ENCODE measurements at places on chromosomes 1 and 21.

DNA sequence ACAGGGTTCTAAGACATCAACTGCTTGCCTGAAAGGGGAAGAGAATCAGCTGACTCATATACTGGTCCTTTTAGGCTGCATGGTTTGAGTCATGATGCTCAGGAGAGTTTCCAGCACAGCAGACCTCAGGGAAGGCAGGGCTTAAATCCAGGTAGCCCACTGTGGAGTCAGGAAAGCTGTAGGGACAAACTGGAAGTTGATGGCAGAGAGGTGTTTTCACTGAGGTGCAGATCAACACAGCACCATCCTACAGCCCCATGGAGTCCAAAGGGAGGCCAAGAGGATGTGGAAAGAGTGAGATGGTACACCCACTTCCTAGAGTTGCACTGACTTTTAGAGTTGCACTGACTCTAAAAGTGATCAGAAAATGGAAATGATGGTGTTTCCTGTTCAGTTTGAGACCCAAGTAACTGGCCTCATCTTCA, 252.4 kb upstream of the DUSP10 start:
- DNase-seq: no peak

GRCh38 chr1:88980870-88981269, 11.6 kb downstream of the KYAT3 start:
- no peak for DNase-seq

DNA sequence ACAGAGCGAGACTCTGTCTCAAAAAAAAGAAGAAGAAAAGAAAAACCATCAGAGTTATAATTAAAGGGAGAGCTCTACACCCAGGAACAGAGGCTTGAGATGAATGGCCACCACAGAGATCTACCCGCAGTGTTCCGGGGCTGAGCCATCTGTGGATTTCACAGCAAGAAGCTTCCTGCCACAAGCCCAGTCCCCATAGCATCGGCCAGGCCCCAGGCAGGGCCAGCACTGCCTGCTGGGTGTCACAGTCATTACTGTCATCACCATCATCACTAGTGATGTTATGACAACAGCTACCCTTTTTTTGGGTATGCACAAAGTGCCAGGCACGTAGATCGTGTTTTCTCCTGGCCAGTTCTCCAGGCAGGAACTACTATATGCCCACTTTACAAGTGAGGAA, 111.6 kb upstream of the VAMP3 start:
- no peak for DNase-seq

DNA sequence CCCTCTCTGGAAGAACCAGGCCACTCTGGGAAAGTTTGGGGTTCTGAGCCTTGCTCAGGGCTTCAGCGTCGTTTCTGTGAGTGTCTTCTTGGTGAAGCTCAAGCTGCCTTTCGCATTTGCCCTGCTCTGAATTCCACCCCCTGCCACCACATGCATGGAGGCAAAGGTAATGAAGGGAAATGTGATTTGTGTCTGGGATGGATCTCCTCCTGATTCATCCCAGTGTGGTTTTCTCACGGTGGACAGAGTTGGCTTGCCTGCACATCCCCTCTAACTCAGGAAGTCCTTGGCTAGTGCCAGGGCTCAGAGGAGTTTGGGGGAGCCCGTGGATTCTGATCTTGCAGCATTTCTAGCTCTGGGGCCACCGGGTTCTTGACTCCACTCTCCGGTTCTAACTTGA, 173.6 kb upstream of the RAB4A start:
- no peak for DNase-seq

- DNase-seq: no peak
These were observed 17.3 kb downstream of the DPH5 start for GRCh38 chr1:101008229-101008834.

GRCh38 chr1:163656095-163656759, 334.5 kb downstream of the NUF2 start:
- DNase-seq: peak; percentile 90

DNA sequence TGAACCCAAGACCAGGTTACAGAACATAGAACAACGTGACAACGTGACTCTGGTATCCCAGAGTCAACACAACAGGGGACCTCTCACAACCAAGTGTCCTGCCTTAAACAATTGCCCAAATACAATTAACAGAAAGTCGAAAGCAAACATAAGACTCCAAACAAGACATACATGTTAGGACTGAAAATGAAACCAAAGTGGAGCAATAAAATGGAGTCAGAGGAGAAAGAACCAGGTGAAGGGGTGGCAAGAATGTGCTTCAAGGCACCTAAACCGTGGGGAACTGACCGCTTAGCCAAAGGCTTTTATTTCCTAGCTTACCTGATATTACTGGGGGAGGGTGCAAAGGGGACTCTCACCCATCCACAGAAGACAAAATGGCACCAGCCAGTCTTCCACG, 17.8 kb downstream of the BACE2 start:
- no peak for DNase-seq

DNA sequence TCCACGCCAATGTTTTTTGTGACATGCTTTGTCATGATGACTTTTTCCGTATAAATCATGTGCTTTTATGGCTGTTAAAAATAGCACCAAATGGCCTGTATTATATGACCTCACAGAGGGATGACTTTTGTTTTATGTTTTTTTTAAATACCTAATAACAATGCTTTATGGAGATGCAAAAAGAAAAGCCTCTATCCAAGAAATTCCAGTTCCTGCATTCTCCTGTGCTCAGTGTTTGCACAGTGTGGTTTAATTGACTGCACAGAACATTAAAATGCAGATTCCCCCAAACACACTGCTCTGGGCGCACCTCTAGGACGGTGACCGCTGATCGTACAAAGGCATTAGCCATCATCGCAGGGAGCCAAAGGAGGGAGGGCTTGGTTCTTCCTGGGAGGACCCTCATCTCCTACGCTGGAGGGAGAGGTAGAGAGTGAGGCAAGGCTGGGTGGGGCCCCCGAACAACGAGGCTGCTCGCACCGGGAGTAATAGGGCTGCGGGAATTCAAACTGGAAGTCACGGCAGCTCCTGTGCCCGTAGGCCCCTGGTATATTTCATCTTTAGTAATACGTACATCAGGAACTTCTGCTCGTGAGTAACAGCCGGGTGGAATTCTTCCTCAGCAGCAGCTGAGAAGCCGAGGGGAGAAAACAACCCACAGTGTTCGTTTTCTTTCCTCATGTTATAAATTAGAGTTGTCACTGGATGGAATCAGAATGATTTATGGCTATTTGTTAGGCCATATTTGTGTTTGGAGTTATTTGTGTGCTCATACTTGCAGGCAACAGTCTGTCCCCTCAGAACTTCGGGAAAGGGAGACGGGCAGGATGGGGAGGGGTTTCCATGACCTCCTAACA, 465.6 kb downstream of the CAMTA1 start:
- DNase-seq: no peak

- DNase-seq: no peak
These were observed 610 bp upstream of the HES4 start for GRCh38 chr1:1000357-1001056.

DNA sequence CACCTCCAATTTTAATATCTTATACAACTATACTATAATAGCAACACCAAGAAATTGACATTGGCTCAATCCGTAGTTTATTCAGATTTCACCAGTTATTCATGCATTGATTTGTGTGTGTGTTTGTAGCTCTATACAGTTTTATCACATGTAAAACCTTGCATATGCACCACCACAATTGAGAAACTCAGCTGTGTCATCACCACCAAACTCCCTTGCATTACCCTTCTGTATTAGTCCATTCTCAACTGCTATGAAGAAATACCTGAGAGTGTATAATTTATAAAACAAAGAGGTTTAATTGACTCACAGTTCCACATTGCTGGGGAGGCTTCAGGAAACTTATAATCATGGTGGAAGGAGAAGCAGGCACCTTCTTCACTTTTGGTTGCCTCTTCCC, 162.1 kb downstream of the PATJ start:
- no peak for DNase-seq

DNA sequence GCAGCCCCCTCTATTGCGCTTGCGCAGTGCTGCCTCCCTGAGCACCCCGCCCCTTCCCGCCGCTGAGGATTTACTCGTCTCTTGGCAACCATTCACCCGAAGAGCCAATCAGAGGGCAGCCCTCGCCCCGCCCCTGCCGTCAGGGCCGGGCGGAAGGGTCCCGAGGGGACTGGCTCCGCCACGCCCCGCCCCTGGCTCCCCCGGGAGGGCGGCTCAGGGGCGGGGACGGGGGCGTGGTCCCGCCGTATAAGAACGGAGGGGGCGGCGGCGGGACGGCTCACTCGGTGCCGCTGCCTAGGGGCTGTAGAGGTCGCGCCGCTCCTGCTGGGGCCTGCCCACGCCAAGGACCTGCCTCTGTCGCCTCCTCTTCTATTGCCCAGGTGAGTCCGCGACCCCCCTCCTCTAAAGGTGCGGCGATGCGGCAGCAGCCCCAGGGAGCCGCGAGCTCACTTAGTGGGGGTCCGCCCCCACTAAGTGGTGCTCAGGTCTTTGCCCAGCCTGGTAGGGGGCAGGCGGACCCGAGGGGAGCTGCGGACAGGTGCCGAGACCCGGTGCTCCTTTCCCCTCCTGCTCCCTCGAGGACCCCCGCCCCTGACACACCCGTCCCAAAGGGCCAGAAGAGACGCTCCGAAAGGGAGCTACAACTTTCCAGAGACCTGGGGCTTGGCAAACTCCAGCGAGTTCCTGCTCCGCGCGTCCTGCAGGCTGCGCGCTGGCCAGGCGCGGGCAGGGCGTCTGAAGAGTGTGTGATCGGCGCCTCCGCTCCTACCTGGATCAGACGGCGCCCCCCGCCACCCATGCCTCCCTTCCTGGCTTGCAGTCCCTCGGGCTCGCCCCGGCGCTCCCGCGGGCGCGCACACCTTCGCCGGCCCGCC, at the start of gene TENT5C:
TSS of gene TENT5C (plus strand) at position 275 of the 875 bp plus-strand sequence. CDS start 16,821 bp downstream, outside the sequence.
- peak; percentile 90 for DNase-seq

DNA sequence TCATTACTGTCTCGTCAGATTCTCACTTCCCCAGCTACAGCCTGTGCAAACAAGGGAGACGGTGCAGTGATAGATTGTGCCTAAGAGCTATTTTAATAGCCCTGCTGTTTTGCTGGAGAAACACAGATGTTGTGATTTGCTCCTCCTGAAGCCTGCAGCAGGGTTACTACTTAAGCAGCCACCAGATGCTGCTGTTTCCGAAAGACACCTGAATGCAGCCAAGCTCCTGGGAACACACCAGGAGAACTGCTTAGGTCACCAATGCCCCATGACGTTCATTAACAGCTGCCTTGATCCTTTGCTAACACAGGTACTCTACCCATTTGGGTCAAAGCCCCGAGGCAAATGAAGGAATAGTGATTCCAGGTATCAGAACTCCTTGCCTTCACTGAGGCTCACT, 411.8 kb upstream of the DAB1 start:
- DNase-seq: no peak

- no peak for DNase-seq
These were observed 730.7 kb upstream of the ADGRL4 start for GRCh38 chr1:79737193-79737592.

GRCh38 chr1:111595807-111596206, 23.8 kb upstream of the RAP1A start:
- no peak for DNase-seq

GRCh38 chr1:78073441-78073840, 27.7 kb downstream of the GIPC2 start:
- DNase-seq: no peak

DNA sequence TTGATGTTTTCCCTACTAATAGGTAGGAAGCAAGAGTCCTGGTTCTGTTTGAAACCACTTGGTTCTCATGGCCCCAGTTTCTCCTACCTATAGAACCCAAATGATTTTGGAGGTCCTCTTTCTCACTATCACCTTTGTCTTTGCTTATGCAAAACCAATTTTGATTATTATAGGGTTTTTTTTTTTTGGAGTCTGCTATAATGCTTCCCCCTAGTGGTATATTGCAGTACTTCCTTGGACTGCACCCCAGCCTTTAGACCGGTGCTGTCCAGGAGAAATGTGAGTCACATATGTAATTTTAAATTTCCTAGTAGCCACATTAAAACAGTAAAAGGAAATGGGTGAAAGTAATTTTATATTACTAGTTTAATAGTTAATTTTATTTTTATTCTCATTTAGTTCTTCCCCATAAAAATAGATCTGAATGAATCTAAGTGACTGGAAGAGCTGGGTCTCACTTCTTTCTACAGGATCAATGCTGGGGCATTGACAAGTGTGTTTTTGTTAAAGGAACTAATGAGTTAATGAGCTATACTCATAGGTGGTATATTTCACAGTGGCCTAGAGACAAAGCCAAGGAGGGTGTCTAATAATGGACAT, 10.6 kb downstream of the FCMR start:
- peak; percentile 38 for DNase-seq
